Hematopoietic multipotent progenitor cell (in vitro differentiated cells): ENCODE measurements at places on chromosomes 1 and 21. TPM values are rescaled to one million over a fixed set of nuclear protein-coding genes. Genes with fewer than 3 reads are reported as not detected.

GRCh38 chr1:199422206-199422605 is 605.3 kb upstream of the NR5A2 start:
- peak; percentile 2 for DNase-seq

DNA sequence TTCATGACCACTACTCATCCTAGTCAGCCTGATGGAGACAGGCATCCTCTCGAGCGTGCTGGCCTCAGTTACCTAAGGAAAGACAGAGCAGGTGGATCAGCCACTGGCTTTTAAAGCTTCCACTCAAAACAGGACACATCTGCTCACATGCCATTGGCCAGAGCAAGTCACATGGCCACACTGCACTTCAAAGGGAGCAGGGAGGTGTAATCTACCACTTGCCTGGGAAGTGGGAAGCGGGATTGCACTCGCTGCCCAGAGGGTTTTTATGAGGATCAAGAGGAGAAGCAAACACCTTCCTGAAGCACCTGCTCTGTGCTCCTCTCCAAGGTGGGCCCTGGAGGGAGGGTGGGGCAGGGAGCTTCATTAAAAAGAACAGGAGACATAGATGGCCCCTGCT is 108.0 kb downstream of the TAS1R2 start:
- DNase-seq: no peak

- DNase-seq: no peak
Measured at GRCh38 chr21:17976691-17977090, 157.5 kb upstream of the C21orf91 start.

- DNase-seq: no peak
Measured at GRCh38 chr1:196515904-196516303, 92.3 kb downstream of the KCNT2 start.

GRCh38 chr1:56630786-56631185 is 14.3 kb upstream of the PRKAA2 start:
- no peak for DNase-seq

DNA sequence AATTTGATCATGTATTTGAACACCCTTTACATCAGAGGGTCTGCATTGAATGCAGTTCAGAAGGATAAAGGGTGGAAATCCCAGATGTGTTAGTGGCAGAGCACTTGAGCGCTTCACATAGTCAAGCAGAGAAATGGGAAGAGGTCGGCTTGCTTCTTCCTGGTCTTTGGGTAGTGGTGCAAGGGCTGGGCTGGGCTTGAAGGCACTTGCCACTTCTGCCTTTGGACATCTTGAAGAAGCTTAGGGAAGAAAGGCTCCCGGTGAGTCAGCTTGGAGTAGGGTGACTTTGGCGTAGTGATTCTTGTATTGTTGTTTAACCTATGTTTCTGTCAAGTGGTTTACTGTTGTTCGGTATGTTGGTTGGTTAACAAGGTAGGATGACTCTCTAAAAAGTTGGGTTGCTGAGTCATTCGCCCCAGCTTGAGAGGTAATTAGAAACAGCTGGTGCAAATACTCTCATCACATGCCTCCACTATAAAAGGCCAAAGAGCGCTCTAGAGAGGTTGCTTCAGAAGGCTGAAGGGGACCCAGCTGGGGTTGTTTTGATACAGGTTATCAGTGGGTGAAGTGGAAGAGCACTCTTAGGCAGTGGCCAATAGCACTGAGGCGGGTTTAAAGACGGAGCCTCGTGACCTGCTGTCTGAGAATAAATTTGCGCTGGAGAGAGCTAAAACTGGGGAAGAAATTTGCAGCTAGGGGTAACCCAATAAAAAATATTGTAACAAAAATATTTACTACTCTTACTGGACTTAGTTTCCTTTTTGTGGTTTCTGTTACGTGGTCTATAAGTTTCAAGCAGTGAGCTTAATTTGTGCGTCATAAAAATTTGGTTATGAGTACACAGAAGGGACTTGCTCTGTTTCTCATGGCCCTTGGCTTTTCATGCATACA is 1.4 kb downstream of the BACH1 start:
- peak; percentile 90 for DNase-seq

- DNase-seq: no peak
Measured at GRCh38 chr21:37392441-37392840, 25.9 kb downstream of the DYRK1A start.

FCGR1A gene
- 6.2 TPM for total RNA-seq

P3R3URF gene
- not detected for total RNA-seq
